Mesenteric fat pad (tissue), 1 donor: ENCODE measurements at places on chromosomes 4 and X. TPM values are rescaled to one million over a fixed set of nuclear protein-coding genes. Genes with fewer than 3 reads are reported as not detected.
A peak's percentile ranks its signal among the peaks of the same experiment; 100 is the strongest.

- DNase-seq: no peak
Measured at GRCh38 chrX:125319646-125320521, at the start of gene TEX13C. Gene TEX13C (plus strand): TSS chrX:125319871. CDS start chrX:125320120, 249 bp downstream.

DNA sequence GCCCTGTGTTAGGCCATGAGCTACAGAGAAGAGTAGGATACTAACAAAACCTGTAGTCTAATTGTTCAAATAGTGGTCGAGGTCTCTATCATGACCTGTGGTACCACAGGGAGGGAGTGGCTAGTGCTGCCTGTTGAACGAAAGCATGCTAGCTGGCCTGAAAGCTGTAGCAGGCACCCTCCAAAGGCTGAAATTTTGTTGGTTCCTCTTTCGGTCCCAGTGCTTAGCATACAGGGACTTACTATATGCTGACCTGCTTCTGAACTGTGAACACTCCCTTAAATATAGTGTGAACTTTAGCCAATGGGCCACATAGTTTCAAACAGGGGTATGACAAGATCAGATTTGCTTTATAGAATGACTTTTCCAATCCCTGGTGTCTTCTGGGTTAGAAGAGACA is 113.4 kb downstream of the PJA1 start:
- DNase-seq: no peak

- no peak for DNase-seq
Measured at GRCh38 chr4:163554870-163555465, 60.5 kb downstream of the TMA16 start.

GRCh38 chrX:71919886-71920285 is 9.2 kb downstream of the NHSL2 start:
- no peak for DNase-seq

PRRG3 gene
- total RNA-seq: 0.32 TPM

SHOX gene
- total RNA-seq: 0.10 TPM

ERCC6L gene
- not detected for total RNA-seq

DNA sequence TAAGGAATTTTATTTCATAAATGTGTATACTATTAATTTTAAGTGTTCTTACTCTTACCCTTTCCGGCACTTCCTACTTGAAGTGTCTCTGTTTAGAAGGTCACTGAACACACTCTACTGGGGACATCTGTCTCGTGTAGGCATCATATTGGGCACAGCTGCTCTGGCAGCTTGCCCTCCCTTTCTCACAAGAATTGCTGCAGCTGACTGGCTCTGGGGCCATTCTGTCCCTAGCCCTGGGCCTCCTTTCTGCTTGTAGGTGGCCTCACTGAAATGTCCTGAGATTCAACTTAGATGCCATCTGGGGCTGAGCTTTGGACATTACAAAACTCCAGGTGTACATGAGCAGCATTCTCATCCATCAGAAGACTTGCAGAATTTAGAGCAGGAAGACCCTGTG is 49.6 kb downstream of the SMAD1 start:
- no peak for DNase-seq

GRCh38 chr4:1235381-1236102 is 13.4 kb downstream of the CTBP1 start:
- no peak for DNase-seq

GRCh38 chr4:122090989-122091388 is 61.1 kb upstream of the BLTP1 start:
- no peak for DNase-seq

- DNase-seq: no peak
Measured at GRCh38 chrX:42691196-42691595, 86.8 kb downstream of the PPP1R2C start.

GRCh38 chrX:9329056-9329455 is 135.8 kb upstream of the TBL1X start:
- DNase-seq: no peak

GRCh38 chr4:148057516-148057915 is 325.6 kb downstream of the ARHGAP10 start:
- DNase-seq: no peak

GRCh38 chr4:53608242-53608641 is 17.0 kb upstream of the LNX1 start:
- no peak for DNase-seq

GRCh38 chr4:108035691-108036090 is 46.0 kb downstream of the HADH start:
- DNase-seq: no peak

- no peak for DNase-seq
Measured at GRCh38 chr4:82588771-82589270, 27.0 kb upstream of the TMEM150C start.

DNA sequence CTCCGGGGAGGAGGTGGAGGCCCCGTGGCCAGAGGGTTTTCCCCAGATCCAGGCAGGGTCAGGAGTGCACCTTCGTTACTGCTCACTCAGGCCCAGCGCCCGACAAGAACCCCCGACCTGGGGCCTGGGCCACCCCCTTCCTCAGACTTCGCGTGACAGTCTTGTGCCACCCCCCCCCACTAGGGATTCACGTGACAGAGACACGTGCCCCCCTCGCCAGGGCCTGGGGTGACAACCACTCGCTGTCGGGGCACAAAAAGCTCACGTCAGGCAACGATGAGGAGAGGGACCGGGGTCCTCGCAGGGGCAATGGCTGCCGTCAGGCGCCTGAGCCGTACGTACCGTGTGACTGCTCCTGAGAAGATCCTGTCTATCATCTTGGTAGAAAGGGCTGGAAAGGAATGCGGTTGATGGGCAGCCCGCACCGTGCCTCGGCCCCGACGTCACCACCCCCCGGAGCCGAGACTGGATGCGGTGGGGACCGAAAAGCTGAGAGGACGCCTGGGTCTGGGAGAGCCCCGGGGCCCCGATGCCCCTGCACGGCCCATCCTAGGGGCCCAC is 23.0 kb upstream of the GTPBP6 start:
- peak; percentile 64 for DNase-seq

GRCh38 chr4:128393101-128393704 is 105.6 kb upstream of the PGRMC2 start:
- DNase-seq: no peak

RAB9B gene
- 0.74 TPM for total RNA-seq

ZXDA gene
- 3.3 TPM for total RNA-seq

SLIT2 gene
- 11.6 TPM for total RNA-seq

- DNase-seq: no peak
Measured at GRCh38 chr4:1852904-1853623, 2.9 kb downstream of the LETM1 start.

- no peak for DNase-seq
Measured at GRCh38 chr4:48575964-48576363, 85.9 kb downstream of the ZAR1 start.

- DNase-seq: no peak
Measured at GRCh38 chr4:142318280-142318679, 527.8 kb downstream of the INPP4B start.

CNGA1 gene
- total RNA-seq: 1.3 TPM

DNA sequence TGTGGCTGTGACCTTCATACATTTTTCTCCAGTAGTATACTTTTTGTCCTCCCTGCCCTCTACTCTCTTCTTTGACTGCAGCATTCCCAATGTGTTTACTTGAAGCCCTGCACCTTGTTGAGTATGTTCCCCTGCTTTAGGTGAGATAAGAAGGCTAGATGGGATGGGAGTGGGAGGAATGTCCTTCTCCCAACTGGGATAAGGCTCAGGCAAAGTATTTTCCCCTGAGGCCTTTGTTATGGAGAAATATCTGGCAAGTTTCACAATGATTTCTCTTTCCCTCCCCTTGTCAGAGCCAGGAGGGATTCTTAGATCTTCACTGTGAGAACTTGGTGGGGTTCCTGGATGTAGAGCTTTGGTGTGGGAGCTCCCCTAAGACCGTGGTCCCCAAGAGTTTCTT is 131.8 kb downstream of the CLCN5 start:
- DNase-seq: no peak

ATRX gene
- 97.7 TPM for total RNA-seq

GRCh38 chr4:38008571-38009021 is 48.4 kb downstream of the PTTG2 start:
- DNase-seq: no peak

FRMD7 gene
- not detected for total RNA-seq

GRCh38 chr4:76545226-76545884 is 110.3 kb downstream of the SHROOM3 start:
- no peak for DNase-seq

- DNase-seq: no peak
Measured at GRCh38 chr4:185213877-185214276, 4.5 kb downstream of the SNX25 start.

DNA sequence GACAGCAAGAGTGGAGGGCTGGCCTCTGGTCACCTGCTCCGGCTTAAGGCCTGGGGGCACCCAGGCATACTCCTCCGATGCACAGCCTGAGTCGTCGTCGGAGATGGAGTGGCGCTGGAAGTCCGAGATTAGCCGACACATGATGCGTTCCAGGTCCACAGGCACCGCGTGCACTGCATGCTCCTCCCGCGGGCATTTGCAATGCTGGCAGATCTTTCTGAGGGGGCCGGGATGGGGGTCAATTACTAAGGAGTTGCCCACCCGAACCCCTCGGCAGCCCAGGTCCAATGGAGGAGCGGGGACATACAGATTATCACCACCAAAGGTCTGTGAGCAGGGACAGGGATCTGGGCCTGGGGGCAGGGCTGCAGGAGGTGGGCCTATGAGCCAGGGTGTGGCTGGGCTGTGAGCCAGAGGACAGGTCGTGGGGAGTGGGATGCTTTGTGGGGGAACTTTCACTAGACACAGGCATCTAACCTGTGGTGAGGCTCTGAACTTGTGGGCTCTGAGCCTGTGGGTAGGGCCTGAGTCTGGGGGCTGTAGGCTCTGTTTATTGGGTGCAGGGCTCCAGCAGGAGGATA is 2.4 kb downstream of the PRICKLE3 start:
- no peak for DNase-seq

- no peak for DNase-seq
Measured at GRCh38 chrX:110743679-110744340, 51.8 kb downstream of the CHRDL1 start.

CPZ gene
- 9.7 TPM for total RNA-seq

MGAT4D gene
- not detected for total RNA-seq

ZNF718 gene
- total RNA-seq: 3.6 TPM

DNA sequence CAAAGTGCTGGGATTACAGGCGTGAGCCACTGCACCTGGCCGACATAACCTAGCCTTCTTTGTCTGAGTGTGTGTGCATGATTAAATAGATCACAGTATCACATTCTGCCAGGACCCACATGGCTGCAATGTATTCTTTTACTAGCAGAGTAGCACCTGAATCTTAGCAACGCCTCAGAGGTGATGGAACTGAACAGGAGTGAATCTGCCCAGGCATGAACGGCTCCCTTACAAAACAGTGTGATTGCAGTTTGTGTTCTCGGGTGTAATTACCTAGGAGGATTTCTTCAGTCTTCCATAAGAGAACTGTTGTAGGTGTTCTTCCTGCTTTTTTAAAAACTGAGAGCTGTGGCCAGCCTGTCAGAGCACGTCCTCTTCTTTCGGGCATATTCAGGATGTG is 122.7 kb upstream of the STS start:
- DNase-seq: no peak

GRCh38 chrX:133495464-133496391 is 80.4 kb upstream of the GPC4 start:
- DNase-seq: no peak

MAGIX gene
- total RNA-seq: 1.6 TPM

SRPK3 gene
- total RNA-seq: 0.74 TPM

DNA sequence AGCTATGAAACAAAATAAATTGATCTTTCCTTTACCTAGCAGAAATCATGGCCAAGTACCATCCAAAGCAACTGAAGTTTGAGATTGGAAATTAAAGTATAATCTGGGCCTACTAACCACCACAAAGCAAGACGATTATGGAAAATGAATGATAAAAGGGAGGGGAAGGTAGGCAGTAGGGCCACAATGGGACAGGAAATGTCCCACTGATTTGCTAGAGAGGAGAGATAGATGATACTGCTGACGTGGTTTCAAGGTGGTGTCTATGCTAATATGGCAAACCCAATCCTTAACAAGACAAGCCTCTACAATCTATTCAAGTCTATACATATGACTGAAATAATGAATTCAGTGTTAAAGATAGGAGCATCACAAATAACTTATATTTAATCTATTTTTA is 6.1 kb downstream of the TMPRSS11F start:
- no peak for DNase-seq

GRCh38 chrX:64975491-64975890 is 759 bp downstream of the ZC4H2 start:
- no peak for DNase-seq

- no peak for DNase-seq
Measured at GRCh38 chr4:165059386-165059785, 5.7 kb downstream of the TRIM75 start.

GRCh38 chr4:56078866-56079265 is 130.1 kb downstream of the CEP135 start:
- no peak for DNase-seq

- no peak for DNase-seq
Measured at GRCh38 chrX:103171353-103171752, 43.6 kb upstream of the BEX4 start.

IBSP gene
- total RNA-seq: not detected

DNA sequence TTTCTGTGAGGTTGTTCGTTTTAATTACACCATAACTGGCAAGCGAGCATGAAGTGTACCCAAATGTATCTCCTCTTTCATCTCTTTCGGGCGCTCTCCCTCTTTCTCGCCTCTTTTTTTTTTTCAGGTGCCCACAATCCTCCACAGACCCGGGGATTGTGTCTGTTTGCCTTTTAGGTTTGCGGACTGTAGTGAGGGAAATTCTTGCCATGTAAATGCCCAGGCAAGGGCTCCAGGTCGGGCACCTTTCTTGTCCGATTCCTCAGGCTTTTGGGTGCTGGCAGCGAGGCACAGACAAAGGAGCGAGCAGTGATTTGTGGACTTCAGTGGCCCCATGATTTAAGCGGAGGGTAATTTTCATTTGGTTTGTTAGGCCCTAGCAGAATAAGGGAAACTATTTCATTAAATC is 1.1 kb upstream of the PHOX2B start:
- DNase-seq: no peak

TNMD gene
- 39.1 TPM for total RNA-seq

IGFBP7 gene
- total RNA-seq: 558 TPM
